Peyer's patch (tissue), 4 donors: ENCODE measurements at places on chromosomes 2 and 18.

GRCh38 chr2:151165105-151165684, 96.5 kb downstream of the RBM43 start:
- DNase-seq, result no peak

GRCh38 chr2:31131871-31132270, 6.4 kb downstream of the GALNT14 start:
- DNase-seq, result no peak

- DNase-seq, result no peak
These were observed 473.9 kb upstream of the SYT4 start for GRCh38 chr18:43751203-43751602.

DNA sequence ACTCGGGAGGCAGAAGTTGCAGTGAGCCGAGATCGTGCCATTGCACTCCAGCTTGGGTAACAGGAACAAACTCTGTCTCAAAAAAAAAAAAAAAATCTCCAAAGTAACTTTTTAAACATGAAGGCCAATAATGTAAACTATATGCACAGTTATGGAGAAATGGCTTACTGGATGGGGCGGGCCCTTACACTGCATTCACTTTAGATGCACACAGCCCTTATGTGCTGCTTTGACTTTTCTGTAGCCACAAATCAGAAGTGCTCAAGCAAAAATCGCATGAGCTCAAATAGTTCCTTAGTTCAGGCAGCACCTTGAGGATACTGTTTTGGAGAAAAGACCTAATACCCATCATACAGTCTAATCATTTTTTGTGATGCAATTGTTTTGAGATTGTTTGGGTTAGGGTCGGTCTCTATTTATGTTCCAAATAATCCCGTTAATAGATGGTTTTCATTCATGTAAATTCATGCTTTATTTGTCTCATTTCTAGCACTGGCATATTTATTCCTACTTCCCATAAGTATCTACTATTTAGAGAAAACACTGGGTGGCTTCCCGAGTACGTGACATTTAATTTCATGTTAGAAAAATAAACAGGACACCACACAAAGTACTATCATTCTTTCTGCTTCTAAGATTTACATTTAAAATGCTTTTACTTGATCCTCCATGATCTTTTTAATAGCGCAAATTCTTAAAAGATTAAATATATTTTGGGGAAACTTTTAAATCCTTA, 34.7 kb downstream of the RBMS1 start:
- no peak for DNase-seq

DNA sequence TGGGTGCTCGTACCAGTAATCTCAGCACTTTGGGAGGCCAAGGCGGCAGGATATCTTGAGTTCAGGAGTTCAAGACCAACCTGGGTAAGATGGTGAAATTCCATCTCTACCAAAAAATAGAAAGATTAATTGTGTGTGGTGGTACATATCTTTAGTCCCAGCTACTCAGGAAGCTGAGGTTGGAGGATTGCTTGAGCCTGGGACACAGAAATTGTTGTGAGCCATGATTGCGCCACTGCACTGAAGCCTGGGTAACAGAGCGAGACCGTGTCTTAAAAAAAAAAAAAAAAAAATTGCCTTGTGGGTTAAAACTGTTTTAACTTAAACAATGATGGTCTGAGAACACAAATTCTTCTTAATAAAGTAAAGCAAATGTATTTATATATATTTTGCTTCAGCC, 49.6 kb downstream of the ATP9B start:
- no peak for DNase-seq

GRCh38 chr2:30626397-30626796, 179.4 kb downstream of the LCLAT1 start:
- DNase-seq, result no peak

DNA sequence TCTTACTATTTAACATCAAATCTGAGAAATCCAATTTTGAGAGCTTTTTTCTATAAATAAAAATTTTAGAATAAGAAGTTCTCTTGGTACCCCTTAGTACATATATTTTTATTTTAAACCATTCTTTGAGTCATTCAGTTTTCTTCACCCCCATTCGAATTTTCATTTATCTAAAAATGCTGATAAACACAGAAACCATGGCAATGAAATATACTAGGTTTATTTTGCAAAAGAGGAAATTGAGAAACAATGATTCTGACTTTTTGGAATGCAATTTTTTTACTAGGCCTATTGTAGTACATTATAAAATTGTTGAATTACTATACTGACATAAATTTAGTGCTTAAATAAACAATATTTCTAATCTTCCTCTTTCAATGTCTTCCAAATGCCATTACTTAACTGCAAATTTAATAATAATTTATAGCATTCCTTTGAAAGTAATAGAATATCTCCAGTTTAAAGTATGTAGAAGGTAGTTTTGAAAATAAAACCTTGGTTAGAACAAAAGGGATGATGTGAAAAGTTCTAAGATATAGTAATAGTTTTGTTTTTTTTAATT, 46.3 kb downstream of the TANK start:
- no peak for DNase-seq

DNA sequence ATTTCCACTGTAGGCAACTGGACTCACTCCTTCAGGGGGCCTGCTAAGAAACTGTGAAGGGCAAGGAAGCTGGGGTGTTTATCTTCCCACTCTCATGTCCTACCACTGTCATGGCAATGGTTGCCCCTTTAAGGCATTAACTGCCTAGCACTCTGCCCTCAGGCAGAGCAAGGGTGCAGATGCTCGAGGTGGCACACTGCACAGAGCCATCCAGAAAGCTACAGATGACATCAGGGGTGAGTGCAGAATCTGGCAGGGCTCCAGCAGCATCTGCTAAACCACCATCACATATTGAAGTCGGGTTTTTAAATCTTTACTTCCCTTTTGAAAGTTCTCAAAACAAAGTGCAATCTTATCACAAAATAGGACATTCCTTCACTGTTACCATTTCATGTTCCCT, 75.4 kb downstream of the RAPGEF4 start:
- DNase-seq, result no peak
